Stimulated activated CD8-positive, alpha-beta memory T cell treated with anti-CD3 and anti-CD28 coated beads, Interleukin-4, amount 100 ng/mL, for 1 hour (primary cell): ENCODE measurements at places on chromosomes 5 and 9.

DNA sequence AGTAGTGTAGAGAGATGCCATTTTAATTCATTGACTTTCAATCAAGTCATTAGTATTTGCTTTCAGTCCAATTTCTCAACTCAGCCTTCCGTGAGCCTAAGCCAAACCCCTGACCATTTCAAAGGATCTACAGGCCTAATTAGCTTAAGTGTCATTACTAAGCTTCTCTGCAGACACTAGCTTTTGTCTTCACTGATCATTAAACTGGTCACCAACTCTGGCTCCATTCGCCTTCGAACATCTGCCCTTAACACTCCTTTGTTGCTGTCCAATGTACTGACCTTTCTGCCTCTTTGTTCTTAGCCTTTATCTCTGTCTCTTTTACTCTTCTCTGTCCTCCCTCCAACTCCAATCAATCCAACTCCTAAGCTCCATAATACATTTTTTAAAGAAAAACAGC, 299.3 kb downstream of the DIRAS2 start:
- DNase-seq = no peak

GRCh38 chr9:85009251-85009650, 339.7 kb downstream of the NTRK2 start:
- DNase-seq = no peak

GRCh38 chr9:128190013-128190412, 1.4 kb downstream of the CIZ1 start:
- DNase-seq = no peak

- no peak for DNase-seq
Observed at GRCh38 chr5:132949136-132949535, 14.3 kb downstream of the AFF4 start.

DNA sequence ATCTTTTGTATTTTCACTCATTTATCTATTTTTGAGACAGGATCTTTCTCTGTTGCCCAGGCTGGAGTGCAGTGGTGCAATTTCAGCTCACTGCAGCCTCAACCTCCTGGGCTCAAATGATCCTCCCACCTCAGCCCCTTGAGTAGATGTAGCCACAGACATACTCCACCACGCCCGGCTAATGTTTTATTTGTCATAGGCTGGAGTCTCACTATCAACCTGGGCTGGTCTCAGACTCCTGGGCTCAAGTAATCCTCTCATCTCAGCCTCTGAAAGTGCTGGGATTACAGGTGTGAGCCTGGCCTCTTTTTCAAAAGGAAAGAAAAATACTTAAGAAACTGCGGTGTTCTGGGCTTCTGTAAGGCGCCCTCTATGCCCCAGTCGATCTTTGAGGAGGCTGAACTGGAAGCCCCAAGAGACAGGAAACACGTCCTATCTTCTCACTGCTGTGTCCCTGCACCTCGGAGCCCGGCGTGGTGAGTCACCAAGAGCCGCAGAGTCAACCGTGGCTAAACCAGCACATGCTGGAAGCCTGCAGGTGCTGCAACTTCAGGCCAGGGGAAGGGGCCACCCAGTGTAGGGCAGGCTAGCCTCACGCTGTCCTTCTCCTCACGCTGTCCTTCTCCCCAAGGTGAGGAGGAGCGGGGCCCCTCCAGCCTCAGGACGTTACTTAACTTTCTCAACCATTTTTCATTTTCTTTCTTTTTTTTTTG, 15.2 kb upstream of the LHX3 start:
- no peak for DNase-seq

GRCh38 chr5:170270293-170271069, 27.1 kb downstream of the LCP2 start:
- no peak for DNase-seq

GRCh38 chr9:116112236-116112635, 41.4 kb upstream of the PAPPA start:
- no peak for DNase-seq

DNA sequence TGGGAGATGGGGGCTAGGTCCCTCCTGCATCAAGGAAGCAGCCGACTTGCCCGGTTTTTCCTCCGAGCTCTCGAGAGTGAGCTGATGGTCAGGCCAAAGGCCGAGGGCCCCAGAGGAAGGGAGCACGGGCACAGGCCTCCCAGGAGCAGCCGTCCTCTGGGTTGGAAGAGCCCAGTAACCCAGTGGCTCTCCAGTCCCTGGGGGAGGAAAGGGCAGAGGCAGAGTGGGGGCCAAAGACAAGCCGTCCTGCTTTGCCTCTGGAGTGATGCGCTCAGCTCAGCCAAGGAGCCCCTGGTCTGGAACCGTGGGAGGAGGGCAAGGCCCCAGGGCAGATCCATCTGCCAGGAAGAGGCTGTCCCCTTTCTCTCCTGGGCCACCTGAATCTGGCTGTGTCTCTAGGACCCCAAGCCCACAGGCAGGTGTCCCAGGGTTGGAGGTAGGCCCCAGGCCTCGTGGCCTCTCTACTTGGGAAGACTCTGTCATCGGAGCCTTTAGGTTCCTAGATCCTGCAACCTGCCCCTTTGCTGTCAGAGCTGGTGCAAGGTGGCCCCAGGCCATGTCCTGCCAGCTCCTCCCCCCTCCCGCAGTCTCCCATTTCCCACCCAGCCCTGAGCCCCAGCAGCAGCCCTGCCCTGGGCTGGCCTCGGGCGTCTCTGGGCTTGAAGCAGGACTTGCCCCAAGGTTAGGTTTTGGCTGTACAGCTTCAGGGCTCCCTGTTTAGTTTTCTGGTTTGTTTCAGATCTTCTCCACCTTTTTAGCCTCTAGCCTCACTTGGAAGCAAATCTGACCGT, 224.1 kb downstream of the CACNA1B start:
- DNase-seq = no peak

GRCh38 chr5:129246088-129246487, 151.5 kb downstream of the ISOC1 start:
- DNase-seq = no peak

DNA sequence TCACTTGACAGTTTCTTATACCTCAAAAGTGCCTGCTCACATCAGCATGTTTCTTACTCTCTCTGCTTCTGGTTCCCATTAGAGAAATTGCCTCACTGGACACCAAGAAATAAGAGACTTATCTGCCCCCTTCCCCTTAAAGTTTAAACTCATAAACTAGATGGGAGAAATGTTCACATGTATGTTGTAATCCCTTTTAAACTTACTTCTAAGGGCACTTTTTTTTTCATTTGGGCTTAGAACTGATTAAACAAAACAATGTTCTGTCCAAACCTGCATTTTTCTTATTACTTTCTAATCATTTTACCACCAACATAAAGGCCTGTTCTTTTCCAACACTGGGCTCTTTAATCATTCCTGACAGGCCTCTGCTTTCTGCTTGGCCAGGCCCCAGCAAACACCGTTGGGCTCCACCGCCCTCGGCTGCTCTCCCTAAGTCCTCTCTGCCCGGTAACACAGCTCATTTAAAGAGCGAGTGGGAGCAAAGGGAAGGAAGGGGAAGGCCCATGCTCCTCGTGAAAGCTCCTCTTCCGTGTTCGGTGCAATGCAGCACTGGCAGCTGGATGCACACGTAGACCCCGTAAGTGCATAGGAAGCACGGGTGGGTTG, 53.4 kb downstream of the ROR2 start:
- DNase-seq = no peak

- DNase-seq = no peak
Observed at GRCh38 chr5:13212886-13213285, 731.6 kb downstream of the DNAH5 start.

DNA sequence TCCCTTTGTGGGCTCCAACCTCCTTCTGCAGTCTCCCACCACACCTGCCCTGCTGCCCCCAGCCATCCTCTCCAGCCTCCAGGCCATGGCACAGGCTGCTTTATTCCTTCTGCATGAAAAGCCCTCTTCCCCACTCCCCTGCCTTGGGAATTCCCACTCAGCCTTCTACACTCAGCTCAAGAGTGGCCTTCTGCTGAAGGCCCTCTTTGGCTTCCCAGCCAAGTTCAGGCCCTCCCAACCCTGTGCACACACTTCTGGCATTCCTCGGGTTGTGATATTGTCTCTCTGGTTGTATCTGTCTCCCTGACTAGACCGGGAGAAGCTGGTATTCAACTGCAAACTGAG, 5.7 kb downstream of the SHB start:
- no peak for DNase-seq

DNA sequence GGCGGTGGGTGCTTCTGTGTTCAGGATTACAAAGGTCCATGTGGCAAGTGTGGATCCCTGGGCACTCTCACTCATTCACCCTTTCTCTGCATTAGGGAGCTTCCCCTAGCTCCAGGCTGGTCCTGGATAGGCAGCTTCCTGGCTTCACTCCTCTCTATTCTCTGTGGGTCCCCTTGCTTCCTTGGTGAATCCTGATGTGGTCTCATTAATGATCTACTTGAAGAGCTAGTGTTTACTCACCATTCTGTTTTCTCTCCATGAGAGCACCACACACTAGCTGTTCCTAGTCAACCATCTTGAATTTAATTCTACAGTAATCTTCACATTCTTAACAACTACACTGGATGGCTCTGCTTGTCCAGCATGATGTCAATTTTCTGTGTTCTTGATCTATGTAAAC, 90.0 kb upstream of the PLPPR1 start:
- DNase-seq = no peak

DNA sequence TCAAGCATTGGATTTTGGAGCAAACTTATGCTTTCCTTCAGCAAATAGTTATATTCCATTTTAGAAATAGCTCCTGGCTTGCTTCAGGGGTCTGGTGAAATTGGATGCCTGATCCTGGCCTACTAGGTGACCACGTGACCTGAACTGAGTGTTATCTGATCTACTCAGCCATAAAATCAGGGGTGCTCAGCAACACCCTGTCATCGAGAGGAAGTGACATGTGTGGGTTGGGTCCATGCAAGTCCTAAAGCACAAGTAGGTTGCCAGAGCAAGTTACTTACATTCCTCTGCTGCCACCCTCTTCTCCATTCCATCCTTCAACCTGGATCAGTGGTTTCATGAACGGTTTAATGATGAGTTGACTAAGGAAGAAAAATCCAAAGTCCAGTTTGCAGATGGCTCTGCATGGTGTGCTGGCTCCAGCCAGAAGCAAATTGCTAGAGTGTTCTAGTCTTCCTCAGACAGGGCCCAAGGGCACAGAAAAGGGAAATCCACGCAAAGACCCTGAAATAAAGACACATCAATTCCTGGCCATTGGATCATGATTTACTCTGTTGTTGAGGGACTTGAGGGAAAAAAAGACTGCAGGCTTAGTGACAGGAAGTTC, 2.8 kb upstream of the FAM193B start:
- no peak for DNase-seq

- DNase-seq = no peak
Observed at GRCh38 chr5:169161022-169161680, 139.8 kb downstream of the SLIT3 start.

- no peak for DNase-seq
Observed at GRCh38 chr5:110784901-110785300, 46.1 kb downstream of the SLC25A46 start.

DNA sequence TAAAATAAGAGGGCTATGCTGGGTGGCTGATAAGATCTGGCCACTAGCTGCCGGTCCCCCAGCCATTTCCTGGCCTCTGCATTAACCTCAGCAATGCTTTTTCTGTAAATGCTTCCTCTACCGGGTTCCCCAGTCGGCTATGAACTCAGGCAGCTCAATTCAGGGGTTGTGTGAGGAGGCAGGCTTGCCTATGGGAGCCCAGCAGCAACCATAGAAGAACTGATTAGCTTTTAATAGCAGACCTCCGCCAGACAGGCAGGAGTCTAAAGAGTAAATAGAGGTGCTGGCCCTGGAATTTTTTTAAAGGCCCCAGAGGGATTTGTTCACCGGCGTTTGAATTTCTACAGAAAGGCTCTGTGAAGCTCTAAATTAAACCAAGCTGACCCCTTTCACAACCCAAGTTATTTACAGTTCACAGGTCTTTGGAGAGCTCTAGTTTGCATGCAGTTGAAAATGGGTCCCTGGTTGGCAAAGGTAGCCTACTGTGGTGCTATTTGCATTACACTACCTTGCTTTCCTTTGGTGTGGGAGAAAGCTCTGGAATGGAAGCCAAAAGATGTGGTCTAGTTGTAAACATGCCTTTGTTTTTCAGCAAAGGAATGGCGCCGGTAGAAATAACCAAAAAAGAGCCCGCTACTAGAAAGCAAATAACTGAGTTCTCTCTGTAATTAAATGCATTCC, 289.7 kb upstream of the SEMA6A start:
- DNase-seq = no peak

DNA sequence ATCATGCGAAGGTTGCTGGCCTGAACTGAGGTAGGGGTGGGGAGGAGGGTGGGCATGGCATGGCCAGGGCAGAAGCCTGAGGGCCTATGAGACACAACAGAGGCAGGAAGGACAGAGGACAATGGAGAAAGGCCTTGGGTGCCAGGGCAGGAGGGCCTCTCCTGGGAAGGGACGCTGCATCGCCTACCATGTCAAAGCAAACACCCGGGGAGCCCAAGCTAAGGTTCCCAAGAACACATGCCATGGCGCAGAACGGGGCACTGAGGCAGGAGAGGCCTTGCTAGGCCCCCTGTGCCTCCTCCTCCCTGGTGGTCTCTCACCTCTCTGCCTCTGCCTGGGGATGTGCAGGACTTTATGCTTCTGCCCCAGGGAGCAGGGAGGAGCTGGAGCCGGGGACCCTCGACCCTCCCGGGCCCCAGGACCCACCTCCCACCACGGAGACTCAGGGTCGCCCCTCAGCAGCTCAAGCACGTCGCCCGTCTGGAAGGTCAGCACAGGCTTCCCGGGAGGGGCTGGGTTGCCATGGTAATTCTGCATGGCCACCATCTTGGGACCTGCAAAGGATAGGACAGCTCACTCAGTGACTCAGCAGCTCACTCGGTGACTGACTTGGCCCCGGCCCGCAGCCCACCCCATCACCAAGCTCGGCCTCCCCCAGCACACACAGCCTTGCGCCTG, 40.3 kb upstream of the SARDH start:
- no peak for DNase-seq

DNA sequence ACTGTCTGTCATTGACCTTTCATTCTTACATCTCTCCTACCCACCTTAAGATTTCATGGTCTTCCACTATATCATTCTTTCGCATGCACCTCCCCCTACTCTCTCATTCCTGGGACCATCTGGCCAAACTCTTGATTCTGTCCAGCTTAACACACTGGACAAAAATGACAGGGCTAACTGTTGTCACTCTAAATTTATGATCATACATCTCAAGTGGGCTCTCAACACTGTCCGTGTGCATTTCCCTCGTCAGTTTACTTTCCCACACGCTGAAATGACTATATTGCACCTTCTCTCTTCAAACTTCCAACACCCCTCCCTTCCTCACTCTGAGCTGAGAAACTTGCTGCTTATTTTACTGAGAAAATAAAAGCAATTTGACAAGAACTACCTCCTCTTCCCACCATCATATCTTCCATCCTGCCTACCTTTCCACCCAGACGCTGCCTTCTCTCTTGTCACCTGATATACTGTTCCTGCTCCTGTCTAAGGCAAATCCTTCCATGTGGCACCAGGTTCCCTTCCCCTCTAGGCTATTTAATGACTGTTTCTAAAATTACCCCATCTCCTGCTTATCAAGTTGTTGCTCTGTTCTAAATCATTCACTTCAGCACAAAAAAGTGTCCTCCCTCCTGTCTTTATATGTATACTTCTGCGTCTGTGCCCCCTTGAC, 8.1 kb upstream of the KLF9 start:
- DNase-seq = no peak

- no peak for DNase-seq
Observed at GRCh38 chr9:108521063-108521590, 334.7 kb downstream of the ACTL7B start.
